ENCODE measurements at places on chromosomes 11 and 22.

- no peak for DNase-seq
These were observed 16.3 kb downstream of the AP5B1 start for GRCh38 chr11:65764434-65764833.

- DNase-seq, result no peak
These were observed 15.9 kb upstream of the LRRC32 start for GRCh38 chr11:76686261-76687079.

GRCh38 chr11:14638561-14638960 is 5.0 kb upstream of the PDE3B start:
- DNase-seq, result no peak

GRCh38 chr11:83241291-83241946 is 44.7 kb downstream of the CCDC90B start:
- DNase-seq, result no peak

GRCh38 chr11:2321311-2321683 is 19.5 kb downstream of the TSPAN32 start:
- no peak for DNase-seq

DNA sequence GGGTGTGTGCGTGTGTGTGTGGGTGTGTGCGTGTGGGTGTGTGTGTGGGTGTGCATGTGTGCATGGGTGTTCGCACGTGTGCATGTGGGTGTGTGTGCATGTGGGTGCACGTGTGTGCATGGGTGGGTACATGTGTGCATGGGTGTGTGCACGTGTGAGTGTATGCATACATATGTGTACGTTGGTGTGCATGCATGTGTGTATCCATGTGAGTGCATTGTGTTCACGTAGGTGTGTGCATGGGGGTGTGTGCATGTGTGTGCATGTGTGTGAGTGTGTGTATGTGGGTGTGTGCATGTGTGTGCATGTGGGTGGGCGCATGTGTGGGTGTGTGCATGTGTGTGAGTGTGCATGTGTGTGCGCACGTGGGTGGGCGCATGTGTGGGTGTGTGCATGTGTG is 19.9 kb upstream of the APOBEC3A start:
- no peak for DNase-seq

DNA sequence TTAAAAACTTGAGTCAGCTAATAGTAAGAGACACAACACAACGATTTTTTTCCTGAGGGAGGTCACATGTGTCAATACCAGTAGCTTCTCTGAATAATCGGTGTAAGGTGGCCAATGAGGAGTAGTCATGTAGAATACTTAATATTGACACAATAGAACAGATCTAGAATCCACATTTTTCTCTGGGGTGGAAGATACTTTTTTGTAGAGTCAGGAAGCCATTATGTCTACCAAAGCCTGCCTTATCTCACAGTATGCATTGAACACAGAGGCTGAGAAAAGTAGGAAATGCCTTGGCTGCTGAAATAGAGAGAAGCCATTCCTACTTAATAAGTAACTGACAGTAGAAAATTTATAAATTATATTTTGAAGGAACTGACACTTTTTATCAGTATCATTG is 725.0 kb downstream of the METTL15 start:
- DNase-seq, result no peak

DNA sequence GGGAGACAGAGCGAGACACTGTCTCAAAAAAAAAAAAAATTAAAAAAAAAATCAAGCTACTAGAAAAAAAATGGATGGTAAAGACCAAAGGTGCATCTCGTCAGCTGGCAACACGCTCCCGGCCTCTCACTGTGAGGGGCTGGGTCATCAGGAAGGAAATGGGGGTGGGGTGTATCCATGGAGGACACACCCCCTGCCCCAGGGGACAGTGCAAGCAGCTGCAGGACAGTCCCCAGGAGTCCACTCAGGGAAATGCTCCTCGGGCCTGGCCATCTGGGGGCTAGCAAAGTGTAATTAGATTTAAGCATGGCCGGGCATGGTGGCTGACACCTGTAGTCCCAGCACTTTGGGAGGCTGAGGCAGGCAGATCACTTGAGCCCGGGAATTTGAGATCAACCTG is 23.1 kb downstream of the TTLL1 start:
- DNase-seq, result no peak

- no peak for DNase-seq
These were observed 15.4 kb downstream of the FRMD8 start for GRCh38 chr11:65401803-65402248.

- no peak for DNase-seq
These were observed 324.6 kb upstream of the MTNR1B start for GRCh38 chr11:92644595-92645445.

DNA sequence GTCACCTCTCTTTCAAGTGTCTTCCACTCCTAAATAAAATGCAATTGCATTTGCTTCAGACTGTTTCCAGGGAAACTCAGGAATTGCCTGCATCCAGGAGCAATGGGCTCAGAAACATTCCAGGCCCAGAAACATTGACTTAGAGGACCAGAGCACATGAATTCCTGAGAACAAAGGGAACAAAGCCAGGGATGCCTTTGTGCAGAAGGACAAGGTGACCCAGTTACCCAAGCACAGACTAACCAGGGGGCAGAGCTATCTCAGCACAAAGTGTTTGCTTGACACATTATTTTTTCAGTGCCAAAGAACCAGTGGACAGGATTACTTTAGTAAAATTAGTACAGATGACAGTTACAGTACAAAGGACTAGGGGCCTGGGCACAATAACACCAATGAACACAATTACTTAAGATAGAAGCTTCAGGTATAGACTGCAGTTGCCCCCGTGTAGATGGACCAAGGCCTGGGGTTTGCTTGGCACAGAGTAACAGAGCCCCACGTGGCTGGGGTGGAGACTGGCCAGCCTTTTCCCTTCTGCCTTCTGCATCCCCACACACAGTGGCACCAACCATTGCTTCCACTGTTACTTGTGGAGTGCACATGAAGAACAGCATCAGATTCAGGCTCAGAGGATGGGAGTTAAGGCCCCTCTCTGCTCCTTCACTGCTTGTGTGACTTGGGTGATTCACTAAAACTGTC is 500.8 kb downstream of the INSC start:
- no peak for DNase-seq

- no peak for DNase-seq
These were observed 50.1 kb downstream of the FBLN1 start for GRCh38 chr22:45552580-45553350.

- DNase-seq, result no peak
These were observed 99.9 kb upstream of the PAX6 start for GRCh38 chr11:31910950-31911576.

DNA sequence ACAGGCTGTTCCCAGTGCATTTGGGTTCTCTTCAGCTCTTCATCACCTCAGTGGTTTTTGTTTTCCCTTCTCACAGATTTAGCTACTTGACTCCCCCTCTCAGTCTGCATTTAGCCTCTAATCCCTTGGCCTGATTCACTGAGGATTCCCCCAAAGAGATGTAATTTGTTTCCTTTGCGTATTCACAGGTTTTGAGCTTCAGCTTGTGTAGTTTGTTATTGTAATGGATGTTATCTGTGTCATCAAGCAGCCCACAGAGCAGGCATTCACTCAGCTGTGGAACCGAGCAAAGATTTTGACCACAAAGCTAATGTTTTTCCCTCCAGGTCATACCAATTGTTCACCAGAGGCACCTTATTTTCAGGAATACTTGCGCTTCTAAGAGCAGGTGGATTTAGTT is 6.4 kb upstream of the ME3 start:
- no peak for DNase-seq

GRCh38 chr11:19763330-19763729 is 50.7 kb downstream of the NAV2 start:
- DNase-seq, result no peak

GRCh38 chr11:66068923-66069714 is 953 bp upstream of the PACS1 start:
- DNase-seq, result no peak

DNA sequence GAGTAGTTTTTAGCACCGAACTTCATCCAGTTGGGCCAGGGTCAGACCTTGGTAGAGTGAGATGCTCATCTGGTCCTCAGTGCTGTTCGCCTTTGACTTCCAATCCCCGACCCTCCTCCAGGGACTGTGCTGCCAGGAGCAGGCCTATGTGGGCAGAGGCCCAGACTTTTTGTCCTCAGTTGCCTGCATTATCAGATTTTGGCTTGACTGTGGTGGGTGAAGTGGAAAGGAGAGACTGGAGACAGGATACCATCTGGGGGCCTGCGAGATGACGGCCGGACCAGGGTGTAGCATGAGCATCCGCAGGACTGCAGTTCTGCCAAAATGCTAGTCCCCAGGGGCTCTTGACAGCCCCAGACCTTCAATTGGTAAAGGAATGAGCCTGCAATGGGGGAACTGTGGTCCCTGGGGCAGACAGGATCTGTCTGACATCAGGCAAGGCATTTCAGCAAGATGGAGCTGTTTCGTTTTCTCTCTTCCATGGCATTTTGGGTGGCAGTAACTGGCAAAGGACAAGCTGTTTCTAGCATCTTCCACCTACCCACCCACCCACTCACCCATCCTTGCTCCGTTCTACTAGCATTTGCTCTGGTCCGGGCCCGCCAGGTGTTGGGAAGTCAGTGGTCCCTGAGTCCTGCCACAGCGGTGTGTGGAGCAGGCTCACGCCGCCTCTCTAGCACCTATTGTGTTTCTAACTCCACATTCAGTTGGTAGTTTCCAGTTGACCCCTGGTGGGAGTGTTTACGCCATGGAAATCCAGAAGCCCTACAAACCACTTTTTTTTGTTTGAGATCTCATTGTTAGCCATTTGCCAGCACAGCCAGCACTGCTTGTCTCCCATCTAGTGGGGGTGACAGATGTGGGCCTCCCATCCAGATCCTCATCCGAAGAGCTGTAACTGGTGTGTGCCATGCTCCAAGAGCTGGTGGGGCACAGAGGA is 53.5 kb downstream of the OTOG start:
- no peak for DNase-seq

- no peak for DNase-seq
These were observed 1.8 kb upstream of the FLI1 start for GRCh38 chr11:128691802-128692752.

DNA sequence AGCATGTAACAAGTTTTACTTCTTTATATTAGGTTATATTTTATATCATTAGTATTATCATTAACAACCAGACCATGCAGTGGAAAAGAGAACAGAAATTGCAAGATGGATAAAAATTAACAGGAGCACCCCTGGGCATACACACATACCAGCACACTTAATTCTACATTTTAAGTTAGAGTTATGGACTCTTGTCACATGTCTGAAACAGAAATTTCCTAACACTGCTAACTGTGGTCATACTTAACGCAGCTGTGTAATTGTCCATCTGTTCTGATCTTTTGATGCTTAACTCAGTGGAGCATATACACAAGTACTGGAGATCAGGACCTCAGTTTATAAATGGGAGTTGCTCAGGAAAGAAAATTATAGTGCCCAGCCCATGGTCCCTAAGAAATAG is 358 bp downstream of the OR52H1 start:
- DNase-seq, result no peak

DNA sequence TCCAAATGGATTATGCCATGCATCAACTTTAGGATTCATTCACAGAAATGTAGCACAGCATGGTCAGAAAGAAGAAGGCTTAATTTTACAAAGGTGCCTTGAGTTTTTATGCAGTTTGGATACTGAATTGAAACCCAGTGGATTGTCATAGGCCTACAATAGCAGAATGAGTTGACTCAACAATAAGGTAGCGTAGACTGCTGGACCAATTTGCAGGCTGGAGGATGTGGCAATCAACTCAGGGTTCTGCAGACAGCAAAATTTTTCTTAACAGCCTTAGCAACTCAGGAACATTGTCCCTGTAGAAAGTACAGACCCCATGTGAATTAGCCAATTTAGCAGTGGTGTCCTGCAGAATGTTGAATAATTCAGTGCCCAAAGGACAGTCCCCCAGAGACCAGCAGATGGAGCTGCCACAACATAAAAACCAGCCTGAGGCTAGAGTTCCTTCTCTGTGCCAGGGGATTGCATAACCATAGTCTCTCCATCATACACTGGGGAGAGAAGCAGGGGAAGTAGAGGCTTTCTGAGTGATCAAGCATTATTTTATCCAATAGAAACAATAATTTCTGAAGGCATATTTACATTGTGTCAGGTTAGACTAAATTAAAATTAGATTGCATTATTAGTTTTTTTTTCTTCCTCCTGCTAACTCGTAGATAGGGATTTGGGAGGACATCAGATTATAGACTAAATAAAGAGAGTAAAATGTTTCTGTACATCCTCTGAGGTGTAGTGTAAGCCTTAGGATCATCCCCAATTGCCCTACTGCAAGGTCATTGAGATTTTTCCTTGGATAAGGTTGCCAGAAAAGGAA is 20.3 kb upstream of the MRPL17 start:
- DNase-seq, result no peak

DNA sequence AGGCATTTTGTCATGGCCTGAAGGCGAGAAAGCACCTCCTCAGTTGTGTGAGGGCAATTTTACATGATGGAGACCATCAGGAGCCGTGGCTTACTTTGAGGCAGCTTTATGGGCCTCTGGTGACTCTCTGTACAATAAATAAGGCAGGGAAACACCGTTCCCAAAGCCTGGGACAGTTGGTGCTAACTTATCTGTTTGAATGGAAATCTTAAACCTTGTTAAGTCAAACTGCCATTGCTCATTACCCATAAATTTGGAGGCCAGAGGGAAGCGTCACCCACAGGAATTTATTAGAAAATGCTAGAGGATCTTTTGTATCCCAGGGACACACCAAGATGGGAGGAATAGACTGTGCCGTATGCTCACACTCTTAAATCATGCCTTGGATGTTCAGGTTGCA is 1156.9 kb downstream of the BRD1 start:
- DNase-seq, result no peak

GRCh38 chr11:4580124-4580523 is 1.4 kb upstream of the OR52I2 start:
- DNase-seq, result no peak

DNA sequence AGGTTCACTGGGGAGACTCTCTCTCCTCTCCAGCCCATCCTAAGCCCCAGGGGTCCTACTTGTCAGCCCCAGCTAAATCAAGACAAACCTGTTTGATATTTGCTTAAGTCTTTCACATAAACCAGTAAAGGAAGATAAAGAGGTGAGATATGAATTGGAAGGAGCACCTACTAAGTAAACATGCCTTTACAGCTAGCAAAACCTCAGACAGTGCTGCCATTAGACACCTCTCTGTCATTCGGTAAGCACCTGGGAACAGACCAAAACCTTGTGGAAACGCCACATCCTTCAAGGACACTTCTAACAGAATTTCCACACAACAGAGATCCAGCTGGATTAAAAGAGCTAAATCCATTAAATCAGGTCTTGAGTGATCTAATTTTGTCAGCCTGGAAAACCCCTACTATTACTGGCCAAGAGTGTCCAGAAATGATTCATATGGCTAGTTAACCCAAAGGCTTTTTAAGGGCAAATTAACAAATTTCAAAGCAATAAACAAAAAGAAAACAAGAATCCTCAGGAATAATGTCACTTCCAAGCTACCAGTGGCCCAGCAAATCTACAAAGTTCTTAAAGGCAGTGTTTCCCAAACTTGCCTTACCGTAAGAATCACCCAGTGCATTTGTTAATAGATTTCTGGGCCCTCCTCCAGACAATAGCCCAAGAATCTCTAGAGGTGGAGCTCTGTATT is 2.4 kb downstream of the VPS37C start:
- DNase-seq, result no peak

- DNase-seq, result no peak
These were observed 321.0 kb upstream of the PDGFD start for GRCh38 chr11:104484804-104485554.

Measured in stimulated activated CD8-positive, alpha-beta memory T cell treated with anti-CD3 and anti-CD28 coated beads, Interleukin-7, amount 100 ng/mL, for 24 hours (primary cell).